HTR-8/SVneo (cell line): ENCODE measurements at places on chromosomes 6 and 20.

DNA sequence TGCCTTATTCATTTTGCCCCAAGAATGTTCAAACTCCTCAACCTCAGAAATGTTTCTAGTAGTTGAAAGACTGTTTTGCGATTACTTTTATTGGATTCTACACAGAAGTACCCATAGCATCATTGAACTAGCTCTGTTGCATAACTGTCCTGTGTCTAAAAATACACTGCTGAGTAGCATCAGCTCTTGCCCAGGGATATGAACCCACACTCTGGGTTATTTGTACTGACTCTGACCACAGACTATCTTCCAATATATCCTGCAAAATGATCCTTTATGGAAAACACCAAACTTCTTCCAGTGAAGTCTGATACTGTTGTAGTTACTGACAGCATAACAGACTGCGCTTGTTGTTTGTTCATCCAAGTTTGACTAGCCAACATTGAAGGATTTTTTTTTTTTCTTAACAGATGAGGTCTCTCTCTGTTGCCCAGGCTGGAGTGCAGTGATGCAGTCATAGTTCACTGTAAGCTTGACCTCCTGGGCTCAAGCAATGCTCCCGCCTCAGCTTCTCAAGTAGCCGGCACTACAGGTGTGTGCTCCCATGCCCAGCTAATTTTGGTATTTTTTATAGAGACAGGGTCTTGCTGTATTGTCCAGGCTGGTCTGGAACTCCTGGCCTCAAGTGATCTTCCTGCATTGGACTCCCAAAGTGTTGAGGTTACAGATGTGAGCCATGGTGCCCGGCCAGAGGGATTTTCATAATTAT lies 49.9 kb downstream of the TULP4 start:
- no peak for DNase-seq

DNA sequence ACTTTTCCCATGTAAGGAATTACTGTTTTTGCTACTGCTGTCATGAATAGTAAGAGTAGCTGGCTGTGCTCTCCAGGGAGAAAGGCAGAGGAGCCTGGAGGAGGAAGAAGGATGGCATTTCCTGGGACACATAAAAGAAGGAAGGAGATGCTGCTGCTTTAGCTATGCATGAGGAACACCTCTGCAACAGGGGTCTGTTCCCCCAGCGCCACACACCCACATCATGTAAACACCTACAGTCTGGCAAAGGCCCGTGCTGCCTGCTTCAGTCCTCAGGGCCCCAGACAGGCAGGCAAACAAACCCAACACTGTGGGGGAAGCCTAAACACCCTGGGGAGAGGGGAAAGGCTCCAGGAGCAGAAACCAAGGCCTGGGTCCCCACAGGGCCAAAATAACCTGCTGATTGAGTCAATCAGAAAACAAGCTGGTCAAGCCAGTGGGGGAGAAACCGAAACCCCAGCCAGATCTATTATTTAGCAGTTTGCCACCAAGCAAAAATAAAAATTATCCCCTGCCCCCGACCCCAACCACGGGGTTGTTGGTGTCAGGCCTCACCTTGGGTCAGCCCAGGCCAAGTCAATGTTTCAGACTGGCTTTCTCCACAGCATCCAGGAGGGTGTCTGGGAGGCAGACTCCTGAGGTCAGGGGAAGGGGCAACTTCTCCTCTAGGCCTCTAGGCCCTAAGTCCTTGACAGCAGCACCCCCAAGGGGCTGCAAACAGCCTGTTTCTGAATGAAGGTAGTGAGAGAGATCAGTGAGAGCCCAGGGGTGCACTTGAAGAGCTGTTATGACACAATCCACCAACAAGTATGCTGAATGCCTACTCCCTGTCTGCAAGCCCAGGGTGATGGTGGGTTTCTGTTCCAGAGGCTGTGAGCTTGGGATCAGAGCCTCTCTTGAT lies 34.6 kb upstream of the SCUBE3 start:
- DNase-seq = no peak

DNA sequence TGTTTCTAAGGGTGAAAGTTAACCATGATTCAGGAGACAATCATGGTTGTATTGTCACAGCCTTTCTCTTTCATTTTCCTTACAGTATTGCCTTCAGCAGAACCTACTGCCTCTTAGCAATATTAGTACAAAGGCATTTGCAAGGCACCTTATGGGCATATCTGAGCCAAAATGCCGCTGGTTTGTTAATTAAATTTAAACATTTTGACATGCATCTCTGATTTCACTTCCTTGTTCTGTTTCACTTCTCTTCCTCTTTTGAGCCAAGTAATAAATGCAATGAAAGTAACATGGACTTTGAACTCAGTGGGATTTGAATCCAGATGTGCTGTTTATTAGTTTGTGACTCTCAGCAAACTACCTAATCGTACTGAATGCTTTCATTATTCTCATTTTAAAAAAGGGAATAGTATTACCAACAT lies 467.4 kb upstream of the CITED2 start:
- DNase-seq = no peak

GRCh38 chr6:38054527-38055202 lies 235.1 kb downstream of the ZFAND3 start:
- no peak for DNase-seq

DNA sequence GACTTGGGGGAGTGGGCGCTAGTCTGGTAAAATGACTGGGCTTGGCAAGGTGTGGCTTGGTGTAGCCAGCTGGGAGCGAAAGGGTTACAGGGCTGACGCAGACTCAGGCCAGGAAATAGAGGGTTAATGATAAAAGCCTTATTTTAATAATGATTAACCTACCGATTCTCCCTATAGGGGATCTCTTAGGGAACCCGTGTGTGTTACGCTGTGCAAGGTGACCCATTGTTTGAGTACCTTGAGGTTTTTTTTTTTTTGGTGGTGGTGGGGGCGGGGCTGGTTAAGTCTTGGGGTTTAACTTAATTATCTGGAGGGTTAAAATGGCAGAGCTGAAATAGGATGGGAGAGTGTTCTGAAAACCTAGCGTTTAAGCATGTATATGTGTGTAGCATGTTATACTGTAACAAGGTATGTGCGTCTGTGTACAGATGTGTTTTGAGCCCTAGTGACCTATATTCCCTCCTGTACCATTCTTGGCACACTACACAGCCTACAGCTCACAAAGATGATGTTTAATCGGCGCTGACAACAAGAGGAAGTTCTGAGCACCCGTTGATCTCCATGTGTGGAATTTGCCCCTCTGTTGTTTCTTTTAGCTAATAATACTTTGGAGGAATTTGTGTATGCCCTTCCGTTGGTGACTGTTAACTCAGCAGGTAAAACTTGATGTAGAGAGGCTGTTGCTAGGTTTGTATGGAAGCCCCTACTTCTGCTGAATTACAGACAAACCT lies 1.3 kb downstream of the CARMIL1 start:
- no peak for DNase-seq

DNA sequence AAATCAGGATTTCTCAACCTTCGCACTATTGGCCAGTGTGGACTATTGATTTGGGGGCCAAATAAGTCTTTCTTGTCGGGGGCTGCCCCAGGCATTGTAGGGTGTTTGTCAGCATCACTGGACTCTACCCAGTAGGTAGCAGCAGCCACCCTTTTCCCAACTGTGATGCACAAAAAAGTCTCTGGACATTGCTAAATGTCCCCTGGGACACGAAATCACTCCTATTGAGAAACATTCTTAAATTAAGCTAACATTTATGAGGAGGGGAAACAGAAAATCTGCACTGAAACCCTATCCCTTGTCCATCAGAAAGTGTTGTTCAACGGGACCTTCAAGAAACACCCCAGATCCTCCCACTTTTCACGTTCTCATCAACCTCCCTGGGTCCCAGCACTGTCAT lies 54.2 kb downstream of the NFATC2 start:
- no peak for DNase-seq

GRCh38 chr6:127464881-127465459 lies 5.8 kb upstream of the KIAA0408 start:
- DNase-seq = peak; percentile 63

DNA sequence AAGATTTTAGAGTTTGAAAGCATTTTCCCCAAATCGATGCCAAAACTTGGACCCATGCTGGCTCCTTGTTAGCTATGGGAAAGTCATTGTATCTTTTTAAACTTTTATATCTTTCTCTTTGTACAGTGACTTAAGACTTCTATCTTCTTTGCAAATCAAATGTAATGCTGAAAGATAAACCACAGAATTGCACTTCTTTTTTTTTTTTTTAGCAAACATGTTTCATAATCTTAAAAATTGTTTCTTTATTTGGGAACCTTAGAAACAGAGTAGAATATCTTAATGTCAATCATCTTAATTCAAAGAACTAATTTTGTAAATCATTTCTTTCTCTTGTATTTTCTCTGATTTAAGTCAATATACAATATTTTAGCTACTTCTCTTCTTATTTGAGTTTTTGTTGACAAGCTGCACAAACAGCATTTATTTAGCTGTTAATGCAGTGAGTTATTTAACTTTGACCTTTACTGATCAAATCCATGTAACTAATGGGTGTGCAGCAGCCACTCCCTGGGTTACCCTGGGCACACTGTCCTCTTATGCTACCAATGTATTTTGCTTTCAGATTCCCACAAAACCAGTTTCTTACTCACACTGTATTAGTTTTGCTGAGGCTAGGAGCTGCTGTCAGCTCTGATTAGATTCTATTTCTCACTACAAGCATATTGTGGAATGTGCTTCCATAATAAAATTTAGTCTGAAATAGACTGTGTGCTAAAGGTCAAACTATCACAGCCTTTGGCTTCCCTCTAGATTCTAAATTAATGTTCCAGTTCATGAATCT lies 279.6 kb downstream of the ADGB start:
- no peak for DNase-seq

GRCh38 chr6:157688275-157688959 lies 134.6 kb upstream of the SNX9 start:
- no peak for DNase-seq

GRCh38 chr6:9233686-9234085 lies 798.3 kb upstream of the SLC35B3 start:
- no peak for DNase-seq
